ENCODE measurements at places on chromosomes 6 and 20. TPM values are rescaled to one million over a fixed set of nuclear protein-coding genes. Genes with fewer than 3 reads are reported as not detected.

The SNX21 gene
- 0.87 TPM for total RNA-seq

The EEF1E1 gene
- total RNA-seq = 88.6 TPM

- no peak for DNase-seq
Observed at GRCh38 chr6:90720404-90720803, 133.5 kb upstream of the MAP3K7 start.

- DNase-seq = no peak
Observed at GRCh38 chr6:159169557-159170332, 545 bp downstream of the FNDC1 start.

The SCUBE3 gene
- not detected for total RNA-seq

DNA sequence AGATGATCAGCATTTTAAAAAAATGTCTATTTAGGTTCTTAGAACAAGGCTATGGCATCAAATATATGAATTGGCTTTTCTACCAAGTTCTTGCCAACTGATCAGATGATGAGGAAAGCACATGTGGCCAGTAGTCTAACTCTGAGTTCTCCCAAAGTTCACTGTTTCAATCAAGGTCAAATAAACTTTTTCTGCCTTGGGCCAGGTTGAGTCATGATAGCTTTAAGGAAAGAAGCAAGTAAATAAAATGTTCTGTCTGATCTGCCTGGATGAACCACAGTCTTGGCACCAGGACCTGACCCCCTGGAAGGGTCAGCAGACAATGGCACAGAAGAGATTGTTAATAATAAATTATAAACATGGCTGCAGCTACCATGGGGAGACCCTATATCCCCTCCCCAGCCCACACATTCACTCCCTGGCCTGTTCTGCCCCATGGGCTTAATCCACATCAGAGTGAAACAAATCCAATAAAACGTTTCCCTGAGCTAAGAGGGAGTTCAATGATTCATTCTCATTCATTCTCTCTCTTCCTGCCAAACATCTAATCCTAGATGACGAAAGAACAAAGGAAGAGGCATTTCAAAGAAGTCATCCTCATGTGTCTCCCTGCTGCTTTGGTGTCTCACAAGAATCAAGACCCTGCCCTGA, 661.6 kb downstream of the DHX35 start:
- DNase-seq = no peak

- DNase-seq = no peak
Observed at GRCh38 chr6:57102976-57103375, 13.0 kb downstream of the ZNF451 start.

The TREM1 gene
- total RNA-seq = not detected

The CDSN gene
- total RNA-seq = not detected

The RAD21L1 gene
- total RNA-seq = not detected

The CENPW gene
- 36.5 TPM for total RNA-seq

The PRSS35 gene
- total RNA-seq = not detected

GRCh38 chr6:50707191-50707590, 6.1 kb upstream of the TFAP2D start:
- DNase-seq = no peak

The TNFAIP3 gene
- 334 TPM for total RNA-seq

The FGD2 gene
- total RNA-seq = 1.1 TPM

DNA sequence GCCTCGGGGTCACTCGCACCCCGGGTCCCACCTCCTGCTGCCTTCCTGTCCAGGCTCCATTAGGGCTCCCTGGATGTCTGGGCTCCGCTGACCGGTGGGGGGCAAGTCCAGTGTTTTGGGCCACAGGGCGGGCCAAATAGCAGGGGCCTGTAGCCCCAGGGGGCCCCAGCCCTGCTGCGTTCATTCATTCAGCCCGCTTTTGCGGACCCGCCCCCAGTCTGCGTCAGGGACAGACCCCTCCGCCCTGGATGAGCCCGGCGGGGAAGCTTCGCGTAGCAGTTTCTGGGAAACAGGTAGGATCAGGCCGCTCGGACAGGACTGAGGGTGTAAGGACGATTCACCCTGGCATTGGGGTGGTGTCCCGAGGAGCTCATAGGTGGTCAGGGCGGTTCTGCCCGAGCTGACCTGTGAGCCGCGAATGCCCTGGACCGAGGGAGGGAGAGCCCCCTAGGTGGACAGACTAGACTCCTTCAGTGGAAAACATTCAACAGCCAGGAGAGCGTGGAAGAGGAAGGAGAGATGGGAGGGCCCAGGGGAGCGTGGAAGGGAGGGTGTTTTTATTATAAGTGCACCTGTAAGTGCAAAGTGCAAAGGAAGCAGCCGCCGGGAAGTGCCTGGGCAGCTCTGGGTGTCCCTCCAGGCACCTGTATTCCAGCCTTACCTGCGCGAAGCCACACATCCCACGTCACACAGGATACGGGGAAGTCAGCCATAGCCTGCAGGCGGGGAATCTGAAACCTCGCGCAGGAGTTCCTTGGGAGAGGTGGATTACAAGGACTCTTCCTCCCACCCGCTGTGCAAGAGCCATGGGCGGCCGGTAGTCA, 662 bp downstream of the ENTPD6 start:
- no peak for DNase-seq

The SLC22A3 gene
- 0.11 TPM for total RNA-seq

The RSPO3 gene
- not detected for total RNA-seq

The CST4 gene
- not detected for total RNA-seq

The TAGAP gene
- total RNA-seq = 120 TPM

The KCNK15 gene
- 1.6 TPM for total RNA-seq

- peak; percentile 8 for DNase-seq
Observed at GRCh38 chr6:25991785-25992412, 29.3 kb downstream of the TRIM38 start.

DNA sequence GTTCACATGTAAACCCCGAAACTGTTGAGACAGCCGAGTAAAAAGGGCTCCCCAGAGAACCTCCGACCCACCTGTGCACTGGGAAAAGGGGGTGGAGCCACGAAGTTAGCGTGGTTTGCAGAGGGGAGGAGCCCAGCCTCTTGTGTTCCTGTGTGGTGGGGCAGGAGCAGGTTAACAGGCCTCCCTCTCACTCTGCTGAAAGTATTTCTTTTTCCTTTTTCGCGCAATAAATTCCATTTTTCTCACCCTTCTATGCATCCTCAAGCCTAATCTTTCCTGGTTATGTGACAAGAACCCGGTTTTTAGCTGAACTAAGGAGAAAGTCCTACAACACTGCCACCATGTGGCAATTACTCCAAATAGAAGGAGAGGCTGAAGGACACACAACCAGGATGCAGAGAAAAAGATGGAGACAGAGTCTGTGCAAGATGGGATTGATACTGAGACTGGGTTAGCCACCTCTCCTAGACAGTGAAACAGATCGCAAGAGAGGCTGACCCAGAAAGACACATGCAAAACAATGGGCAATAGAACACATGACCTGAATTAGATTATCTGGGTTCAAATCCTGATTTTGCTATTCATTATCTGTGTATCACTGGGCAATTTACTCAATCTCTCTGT, 168.7 kb upstream of the PRSS16 start:
- peak; percentile 14 for DNase-seq

- DNase-seq = no peak
Observed at GRCh38 chr20:17712708-17713107, 12.9 kb downstream of the BANF2 start.

GRCh38 chr6:44260011-44260410, 2.7 kb upstream of the SLC35B2 start:
- no peak for DNase-seq

DNA sequence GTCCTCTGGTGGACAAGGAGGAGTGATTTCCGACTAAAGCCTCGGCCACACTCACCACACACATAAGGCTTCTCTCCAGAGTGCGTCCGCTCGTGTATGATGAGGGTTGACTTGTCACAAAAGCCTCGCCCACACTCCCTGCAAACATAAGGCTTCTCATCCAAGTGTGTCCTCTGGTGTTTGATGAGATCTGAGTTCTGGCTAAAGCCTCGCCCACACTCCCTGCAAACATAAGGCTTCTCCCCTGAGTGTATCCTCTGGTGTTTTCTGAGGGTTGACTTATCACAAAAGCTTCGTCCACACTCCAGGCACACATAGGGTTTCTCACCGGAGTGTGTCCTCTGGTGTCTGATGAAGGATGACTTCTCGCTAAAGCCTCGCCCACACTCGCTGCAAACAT, 12.9 kb upstream of the SNRPB start:
- no peak for DNase-seq

DNA sequence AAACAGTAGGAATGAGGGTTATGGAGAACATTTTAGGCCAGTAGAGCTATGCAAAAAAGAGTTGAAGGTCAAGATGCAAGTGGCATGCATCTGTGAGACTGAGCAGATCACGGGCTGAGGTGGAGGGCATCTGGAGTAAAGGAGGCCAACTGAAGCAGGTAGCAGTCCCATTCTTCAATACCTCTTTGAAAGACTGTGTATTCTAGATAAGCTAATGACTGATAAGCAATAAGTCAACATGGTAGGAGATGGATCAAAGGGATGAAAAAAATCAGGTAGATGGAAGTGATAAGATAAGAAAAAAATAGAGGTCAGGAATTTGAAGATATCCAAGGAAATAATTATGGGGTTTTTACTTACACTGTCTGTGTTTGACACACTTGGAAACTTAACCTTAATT, 55.6 kb downstream of the ARMC2 start:
- DNase-seq = no peak

DNA sequence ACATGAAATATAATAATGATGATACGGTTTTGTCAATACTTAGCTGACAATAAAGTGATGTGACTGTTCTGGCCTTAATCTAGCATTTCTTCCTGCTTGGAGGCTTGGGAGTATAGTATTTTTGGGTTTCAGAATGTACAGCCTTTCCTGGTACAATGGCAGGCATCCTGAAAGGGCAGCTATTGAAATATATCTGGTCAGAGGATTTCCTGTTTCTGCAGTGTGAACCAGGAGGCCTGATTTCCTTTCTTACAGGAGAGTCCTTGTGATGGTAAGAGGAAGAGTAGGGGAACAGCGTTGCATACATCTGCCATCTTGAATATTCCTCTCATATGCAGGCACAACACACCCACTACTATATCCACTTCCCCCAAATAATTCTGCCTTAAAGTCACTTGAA, 93.7 kb downstream of the MYO6 start:
- no peak for DNase-seq

DNA sequence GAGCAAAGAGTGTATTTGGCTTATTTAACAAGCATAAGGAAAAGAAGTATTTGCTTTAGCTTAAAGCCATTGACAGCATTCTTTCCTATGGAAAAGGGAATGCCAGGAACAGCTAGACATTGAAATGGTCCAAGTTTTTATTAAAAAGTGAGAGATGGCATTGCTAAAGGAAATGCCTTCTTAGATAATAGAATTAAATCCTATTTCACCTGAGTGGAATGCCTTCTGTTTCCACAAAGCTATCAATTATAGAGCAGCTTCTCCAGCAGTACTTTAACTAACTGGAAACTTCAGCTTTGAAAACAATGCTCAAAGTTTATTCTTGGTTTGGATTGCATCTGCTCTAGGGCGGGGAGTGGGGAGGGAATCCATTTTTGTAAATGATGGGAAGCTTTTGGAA, 85.1 kb upstream of the CNKSR3 start:
- DNase-seq = no peak

The MYB gene
- total RNA-seq = 9.5 TPM

The SLC22A1 gene
- 7.0 TPM for total RNA-seq

GRCh38 chr20:62876501-62876901, 14.9 kb upstream of the TCFL5 start:
- no peak for DNase-seq

DNA sequence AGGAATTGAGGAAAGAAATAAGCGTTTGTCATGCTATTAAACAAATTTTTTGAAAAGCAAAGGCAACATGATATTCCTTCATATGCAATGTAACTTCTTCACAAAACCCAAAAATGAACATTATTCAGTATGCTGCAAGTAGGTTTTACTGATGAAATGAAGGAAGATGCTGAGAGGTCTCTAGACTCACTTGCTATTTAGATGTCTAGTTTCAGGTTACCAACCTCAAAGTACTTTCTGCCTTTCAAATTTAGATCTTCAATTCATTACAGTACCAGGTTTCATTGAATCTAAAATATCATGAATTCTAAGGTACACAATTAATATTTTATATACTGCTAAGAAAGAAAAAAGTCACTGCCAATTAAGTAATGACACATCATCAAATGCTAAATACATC, 39.9 kb downstream of the MYO6 start:
- DNase-seq = no peak

The TUBB1 gene
- not detected for total RNA-seq

The VWA7 gene
- 1.4 TPM for total RNA-seq

DNA sequence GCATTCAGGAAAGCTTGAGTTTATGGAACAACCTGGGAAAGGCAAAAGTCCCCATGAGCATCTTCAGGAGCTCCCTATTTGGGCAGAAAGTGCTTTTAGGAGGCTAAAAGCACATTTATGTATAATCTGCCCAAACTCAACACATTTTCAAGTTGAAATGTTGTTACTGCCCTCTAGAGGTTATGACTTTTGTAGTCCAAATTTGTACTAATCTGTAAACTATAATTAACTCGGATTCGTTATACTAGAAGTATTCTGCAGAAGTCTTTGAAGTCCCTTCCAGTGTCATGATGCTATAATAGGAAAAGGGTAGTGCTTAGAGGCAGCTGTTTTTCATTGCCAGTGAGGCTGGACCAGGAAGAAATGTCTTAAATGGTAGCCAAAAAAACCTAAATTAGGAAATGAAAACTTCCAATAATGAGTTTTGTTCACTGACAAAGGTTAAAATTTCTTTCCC, 44.8 kb upstream of the EMILIN3 start:
- DNase-seq = no peak

GRCh38 chr6:88843040-88843439, 120.4 kb downstream of the RNGTT start:
- DNase-seq = no peak

- DNase-seq = no peak
Observed at GRCh38 chr6:53236241-53236640, 87.6 kb upstream of the GCM1 start.

GRCh38 chr6:152271776-152272464, 365.2 kb downstream of the SYNE1 start:
- DNase-seq = no peak

DNA sequence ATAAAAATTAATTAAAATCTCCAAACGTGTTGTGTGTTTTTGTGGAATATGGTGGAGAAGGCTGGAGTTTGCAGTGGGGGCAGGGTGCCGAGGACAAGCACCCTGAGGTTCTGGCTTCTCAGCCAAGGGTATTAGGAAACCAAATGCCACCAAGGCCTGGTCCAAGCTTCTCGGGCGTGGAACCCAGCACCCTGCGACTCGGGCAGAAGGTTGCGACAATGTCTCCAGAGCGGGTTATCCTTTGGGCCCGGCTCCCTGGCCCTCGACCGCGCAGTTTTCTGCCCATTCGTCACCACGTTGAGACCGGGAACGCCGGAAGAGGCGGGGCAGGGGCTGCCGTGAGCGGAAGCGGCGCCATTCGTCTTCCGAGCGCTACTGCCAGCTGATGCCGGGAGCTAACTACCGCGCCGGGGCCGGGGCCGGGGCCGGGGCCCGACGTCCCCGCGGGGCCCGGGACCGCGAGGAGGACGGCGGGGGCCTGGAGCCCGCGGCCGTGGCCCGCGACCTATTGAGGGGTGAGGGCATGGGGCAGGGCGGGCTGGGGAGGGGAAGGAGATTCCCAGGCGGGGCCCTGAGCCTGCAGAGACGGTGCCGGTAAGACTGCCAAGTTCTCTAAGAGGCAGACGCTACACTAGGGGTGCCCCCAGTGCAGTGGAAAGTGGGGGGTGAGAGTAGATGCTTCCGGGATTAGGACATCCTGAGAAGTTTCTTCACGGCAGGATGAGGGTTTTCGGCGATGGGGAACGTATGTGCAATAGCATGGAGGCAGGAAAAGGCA, at the start of gene RRP36:
Gene RRP36, plus strand, starts transcription at position 354 of the 778 bp plus-strand sequence. Its CDS starts 32 bp downstream, at position 386.
- DNase-seq = peak; percentile 61

- no peak for DNase-seq
Observed at GRCh38 chr20:58024241-58024721, 204.2 kb downstream of the ANKRD60 start.

All from activated T-cell treated with anti-CD3 and anti-CD28 coated beads, Interleukin-2, amount 50 U/mL, for 4 hours (primary cell).